ENCODE measurements at places on chromosomes 5 and 9. TPM values are rescaled to one million over a fixed set of nuclear protein-coding genes. Genes with fewer than 3 reads are reported as not detected.

The SLC6A3 gene
- not detected for total RNA-seq

The CDH9 gene
- total RNA-seq, result 0.81 TPM

The C9orf43 gene
- total RNA-seq, result 0.55 TPM

The TBCA gene
- total RNA-seq, result 192 TPM

The ENHO gene
- total RNA-seq, result not detected

The CCNO gene
- not detected for total RNA-seq

The SPINK6 gene
- not detected for total RNA-seq

The ACTBL2 gene
- not detected for total RNA-seq

All from sigmoid colon (tissue), 7 donors.